Fibroblast of skin of back (primary cell): ENCODE measurements at places on chromosomes 1 and 21.

DNA sequence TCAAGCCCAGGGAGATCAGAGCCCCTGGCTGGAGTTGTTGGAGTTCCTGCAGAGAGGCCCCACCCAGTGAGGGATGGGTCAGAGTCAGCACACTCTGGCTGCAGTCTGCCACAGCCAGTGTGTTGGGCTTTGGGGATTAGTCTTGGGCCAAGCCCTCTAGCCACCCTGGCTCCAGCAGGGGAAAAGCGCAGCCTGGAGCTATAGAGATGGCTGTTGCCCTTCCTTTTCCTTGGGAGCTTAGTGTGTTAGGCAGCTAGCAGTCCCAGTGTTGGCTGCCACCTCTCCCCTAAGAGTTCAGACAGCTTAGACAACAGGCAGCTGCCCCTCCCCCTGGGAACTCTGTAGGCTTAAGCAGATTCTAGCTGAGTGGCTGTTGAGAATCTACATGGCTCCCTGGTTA is 45.1 kb downstream of the DPT start:
- DNase-seq: no peak

GRCh38 chr21:30979054-30979453 is 59.2 kb downstream of the KRTAP19-8 start:
- DNase-seq: no peak

DNA sequence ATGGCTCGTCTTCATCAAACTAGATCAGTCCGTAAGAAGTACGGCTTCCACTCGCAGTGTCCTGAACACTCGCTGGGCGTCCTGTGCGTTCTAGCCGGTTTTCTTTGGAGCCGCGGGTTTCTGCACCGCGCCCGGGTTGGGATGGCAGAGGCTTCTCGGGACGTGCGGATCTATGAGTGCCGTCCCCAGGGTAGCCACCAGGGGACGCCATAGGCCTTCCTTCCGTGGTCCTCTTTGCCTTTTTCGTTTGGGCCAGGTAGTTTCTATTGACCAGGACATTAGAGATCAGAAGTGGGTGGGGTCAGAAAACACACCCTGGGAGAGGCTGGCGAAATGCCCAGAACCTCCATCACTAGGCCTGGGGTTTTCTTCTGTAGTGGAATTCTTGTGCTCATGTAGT is 273.8 kb downstream of the FAM72C start:
- DNase-seq: no peak

DNA sequence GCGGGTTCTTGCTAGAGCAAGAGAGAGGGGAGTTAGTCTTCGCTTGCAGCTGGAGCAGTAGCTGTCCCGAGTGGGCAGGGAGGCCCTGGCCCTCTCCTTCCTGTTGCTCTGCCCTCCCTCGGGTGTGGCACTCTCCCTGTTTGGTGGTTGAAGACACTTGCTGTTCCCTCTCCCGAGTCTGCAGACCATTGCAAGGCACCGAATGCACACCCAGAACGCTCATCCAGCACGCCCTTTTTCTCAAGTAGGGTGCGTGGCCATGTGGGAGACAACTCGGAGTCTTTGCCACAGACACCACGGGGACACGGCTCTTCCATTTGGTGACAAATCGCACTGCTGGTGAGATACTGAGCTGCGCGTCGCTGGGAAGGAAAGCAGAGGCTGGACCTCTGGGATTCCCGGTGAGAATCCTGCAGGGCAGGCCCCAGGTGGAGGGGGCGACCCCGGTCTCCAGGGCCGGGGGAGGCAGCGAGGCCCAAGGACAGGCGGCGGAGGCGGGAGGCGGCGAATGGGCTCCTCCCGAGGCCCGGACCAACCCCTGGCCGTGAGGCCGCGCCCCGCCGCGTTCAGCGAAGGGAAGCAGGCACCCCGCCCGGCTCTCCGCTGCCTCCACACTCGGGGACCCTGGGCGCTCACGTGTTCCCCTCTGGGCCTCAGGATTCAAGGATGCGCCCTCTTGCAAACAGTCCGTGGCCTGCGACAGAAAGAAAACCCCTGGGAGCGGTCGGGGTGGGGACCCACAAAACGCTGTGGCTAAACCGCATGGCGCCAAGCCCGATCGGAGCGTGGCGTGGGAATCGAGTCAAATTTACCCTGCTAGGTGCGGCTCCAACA is 10.4 kb upstream of the TMEM200B start:
- DNase-seq: no peak

DNA sequence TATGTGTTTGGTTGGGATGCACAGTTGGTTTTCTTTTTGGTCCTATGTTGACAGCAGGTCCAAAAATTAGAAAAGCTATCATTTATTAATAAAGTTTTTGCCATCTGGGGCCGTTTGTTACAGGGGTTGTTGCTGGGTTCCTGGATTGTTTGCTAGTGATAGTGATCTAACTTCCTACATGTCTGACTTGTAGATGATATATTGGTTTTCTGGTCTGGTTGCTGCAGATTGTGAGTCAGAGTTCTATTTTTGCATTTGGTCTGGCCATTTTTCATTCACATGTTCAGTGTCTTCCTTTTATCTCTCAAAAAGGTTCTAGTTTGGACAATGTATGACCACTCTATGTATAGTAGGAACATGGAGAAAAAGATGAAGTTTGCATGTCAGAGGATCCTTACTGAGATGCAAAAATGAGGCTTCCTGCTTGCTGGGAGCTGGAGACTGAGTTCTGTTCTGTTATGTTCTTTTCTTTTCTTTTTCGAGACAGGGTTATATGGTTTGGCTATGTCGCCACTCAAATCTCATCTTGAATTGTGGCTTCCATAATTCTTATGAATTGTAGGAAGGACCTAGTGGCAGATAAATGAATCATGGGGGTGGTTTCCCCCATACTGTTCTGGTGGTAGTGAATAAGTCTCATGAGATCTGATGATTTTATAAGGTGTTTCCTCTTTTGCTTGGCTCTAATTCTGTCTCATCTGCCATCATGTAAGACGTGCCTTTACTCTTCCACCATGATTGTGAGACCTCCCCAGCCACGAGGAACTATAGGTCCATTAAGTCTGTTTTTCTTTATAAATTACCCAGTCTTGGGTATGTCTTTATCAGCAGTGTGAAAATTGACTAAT is 4.2 kb upstream of the NVL start:
- DNase-seq: peak; percentile 39

DNA sequence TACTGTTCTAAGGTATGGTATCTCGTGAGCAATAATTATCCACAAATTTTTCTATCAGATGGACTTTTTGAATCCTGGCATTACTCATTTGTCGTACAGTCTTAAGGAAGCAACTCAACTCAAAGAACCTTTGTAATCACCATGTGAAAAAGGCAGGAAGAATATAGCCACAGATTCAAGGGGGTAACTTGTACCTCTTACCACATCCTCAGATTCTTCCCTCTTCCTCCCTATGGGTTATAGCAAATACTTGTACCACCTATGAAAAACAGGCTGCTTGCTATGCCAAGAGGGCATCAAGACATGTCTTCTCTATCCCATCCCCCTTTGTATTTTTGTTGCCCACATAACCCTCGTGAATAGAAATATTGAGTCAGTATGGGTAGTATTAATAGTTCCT is 616.6 kb upstream of the USP24 start:
- DNase-seq: no peak

DNA sequence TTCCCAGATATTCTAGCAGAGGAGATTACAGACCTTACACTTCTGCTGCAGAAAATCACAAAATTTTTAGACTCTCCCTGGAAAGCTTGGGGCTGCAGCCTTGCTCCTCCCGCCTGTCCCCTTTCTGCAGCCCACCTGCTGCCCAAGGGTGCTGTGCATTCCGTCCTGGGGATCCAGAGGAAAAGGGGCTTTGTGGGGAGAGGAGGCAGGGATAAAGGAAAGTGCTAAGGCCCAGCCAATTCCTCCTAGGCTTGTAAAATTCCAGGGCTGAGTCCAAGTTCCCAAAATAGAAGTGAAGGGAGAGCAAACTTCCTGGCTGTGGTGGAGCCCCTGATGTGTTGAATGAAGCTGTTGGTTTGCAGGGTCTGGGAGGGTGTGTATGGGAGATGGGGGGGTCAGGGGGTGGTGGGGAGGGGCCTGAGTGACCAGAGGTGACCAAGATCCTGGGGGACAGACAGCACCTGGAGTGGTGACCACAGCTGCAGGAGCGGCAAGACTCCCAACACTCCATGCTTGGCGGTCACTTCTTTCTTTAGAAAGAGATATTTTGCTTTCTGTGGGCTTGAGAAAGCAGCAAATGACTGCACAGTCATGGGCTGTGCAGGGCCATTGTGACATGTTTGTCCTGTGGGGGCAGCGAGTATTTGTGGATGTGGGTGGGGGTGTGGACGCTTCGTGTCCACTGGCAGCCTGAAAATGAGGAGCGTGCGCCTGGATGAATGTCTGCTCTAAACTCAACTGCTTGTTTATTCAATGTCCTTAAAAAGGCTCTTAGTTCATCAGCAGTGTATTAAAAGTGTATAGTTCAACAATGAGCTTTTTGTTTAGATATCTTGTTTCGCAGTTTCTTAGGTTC is 68.4 kb downstream of the TLR5 start:
- DNase-seq: no peak

DNA sequence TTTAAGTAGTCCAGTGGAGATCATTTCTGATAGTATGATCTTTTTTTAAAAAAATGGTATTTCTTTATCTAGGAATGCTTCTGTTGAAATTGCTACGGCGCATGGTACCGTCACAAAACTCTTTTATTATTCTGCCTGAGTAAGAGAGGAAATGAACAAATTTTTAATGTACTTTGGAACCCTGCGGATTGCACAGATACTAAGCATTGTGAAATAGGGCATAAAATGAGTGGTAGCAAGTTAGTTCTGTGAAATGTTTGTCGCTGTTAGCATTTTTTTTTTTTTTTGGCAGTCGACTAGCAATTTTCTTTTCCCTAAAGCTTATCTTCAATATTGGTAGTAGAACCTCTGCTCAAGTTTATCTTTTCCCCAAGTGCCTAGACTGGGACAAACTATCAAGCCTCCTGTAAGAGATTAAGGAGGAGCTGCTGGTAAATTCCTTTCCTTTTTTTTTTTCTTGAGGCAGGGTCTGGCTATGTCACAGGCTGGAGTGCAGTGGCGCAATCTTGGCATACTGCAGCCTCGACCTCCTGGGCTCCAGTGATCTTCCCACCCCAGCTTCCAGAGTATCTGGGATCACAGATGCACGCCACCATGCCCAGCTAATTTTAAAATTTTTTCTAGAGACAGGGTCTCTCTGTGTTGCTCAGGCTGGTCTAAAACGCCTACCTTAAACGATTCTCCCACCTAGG is 2.2 kb downstream of the ITSN1 start:
- peak; percentile 40 for DNase-seq

DNA sequence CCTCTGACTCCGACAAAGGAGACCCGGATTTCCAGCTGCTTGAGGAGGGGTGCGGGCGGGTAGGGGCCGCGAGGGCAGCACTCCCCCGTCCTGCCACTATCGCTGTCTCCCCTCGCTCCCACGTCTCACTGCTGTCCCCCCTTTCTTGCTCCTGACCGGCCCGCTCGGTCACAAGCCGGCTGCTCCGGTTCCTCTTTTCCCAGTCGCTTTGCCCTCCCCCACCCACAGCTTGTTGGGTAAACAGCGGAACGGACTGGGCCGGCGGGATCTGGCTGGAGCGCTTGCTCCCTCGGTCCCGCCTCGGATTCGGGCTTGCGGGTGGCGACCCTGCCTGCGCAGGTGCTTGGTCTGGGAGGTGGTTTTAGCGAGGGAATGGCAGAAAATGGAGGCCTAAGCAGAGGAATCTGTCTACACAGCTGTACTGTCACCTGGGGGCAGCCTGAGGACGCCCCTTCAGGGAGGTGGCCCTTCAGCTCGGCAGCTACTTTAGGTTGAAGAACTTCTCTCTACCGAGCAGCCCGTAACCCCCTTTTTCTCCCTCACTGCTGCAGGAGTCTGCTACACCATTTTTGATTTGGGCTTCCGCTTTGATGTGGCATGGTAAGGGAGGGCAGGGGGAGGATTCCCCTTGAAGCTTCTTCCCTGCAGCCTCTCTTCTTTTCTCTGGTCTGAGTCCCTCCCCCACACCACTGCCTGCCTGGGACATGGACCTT is 645 bp downstream of the ATP6V0B start:
- no peak for DNase-seq

GRCh38 chr1:37305841-37306240 is 168.5 kb upstream of the ZC3H12A start:
- no peak for DNase-seq

- DNase-seq: peak; percentile 97
These were observed 497 bp downstream of the FCRLB start for GRCh38 chr1:161721738-161722343.

DNA sequence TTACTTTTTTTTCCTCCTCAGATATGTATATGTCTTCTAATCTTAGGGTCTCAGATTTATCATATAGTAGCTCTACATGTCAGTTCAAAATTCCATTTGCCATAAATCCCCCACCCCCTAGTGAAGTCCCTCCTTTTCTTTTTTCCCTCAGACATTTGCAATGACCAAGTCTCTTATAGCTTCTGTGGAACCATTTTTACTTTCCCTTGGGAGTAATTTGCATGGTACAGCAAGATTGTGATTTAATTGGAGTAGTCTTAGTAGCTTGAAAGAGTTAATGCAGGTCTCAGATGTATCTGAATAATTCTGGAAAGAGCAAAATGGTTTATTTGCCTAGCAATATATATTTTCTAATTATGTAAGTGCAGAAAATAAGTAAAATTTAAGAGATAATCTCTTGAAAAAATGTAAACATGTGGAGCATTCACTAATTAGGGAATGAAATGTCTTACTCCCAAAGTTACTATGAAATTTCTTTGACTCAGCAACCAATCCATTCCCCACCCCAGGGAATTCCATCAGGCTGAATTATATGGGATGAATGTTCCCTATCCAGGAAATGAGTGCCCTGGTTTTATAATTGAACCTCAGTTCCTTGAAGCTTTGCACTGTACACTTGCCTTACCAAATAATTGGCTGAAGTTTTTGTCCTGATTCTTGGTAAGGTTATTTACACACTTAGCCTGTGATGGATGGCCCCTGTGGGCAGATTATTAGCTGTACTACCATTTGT is 267.0 kb downstream of the DNM3 start:
- DNase-seq: peak; percentile 65

DNA sequence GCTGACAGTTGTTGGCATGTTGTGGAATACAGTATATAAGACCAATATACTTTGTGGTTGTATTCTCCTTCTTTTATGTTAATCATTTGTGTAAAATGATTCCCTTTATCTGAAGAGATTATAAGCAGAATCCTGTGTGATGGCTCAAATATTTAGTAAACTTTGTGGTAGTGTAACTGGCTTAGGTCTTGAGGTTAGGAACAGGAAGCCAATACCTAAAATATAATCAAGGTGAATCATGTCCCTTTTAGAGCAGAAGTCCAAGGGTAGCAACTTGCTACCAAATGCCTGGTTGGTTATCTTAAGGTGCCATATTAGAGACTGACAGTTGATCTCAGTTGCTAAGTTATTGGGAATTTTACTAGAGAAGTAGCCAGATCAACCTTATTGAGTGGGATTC is 398.5 kb upstream of the ADAMTS5 start:
- no peak for DNase-seq
